AG08396 (cell line): ENCODE measurements at places on chromosomes 16 and 17.

DNA sequence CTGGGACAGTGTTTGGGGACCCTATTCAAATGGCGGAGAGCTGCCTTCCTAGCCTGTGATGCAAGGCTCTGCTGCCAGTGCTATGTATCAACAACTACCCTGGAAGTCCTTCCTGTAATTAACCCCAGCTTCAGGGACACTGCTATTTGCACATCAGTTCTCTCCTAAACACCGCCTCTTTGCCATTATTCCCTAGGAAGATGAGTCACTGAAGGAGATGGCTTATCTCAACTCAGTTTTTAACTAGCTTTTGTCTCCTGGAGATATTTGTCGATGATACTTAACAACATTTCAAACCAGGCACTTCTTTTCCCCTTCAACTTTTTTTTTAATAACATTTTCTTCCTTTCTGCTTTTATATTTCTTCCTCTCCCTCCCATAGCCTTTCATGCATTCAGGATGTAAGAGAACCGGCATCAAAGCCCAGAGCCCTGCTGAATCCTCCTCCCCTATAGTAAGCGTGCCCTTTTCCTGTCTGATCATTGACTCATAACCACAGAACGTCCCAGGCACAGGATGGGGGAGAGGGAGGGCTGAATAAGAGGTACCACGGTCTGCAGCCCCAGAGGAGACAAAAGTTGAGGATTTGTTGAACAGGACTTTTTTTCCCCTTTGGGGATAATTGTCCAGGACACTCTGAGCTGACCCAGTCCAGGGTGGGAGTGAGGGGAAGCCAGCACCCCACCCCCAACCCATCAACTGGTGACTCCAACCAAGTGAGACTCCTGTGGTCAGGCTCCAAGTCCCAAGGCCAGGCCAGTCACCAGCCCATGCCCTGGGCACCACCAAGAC lies 387.8 kb upstream of the SALL1 start:
- peak; percentile 77 for DNase-seq

DNA sequence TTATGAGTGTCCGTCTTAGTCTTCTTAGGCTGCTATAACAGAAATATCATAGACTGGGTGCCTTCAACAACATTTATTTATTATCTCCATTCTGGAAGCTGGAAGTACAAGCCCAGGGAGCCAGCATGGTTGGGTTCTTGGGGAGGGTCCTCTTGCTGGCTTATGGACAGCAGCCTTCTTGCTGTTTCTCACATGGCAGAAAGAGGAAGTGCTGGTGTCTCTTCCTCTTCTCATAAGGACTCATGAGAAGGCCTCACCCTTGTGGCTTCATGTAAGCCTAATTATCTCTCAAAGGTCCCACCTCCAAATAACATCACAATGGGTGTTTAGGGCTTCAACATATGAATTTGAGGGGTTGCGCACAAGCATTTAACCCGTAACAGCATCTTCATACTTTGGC lies 207.0 kb upstream of the COX10 start:
- no peak for DNase-seq

DNA sequence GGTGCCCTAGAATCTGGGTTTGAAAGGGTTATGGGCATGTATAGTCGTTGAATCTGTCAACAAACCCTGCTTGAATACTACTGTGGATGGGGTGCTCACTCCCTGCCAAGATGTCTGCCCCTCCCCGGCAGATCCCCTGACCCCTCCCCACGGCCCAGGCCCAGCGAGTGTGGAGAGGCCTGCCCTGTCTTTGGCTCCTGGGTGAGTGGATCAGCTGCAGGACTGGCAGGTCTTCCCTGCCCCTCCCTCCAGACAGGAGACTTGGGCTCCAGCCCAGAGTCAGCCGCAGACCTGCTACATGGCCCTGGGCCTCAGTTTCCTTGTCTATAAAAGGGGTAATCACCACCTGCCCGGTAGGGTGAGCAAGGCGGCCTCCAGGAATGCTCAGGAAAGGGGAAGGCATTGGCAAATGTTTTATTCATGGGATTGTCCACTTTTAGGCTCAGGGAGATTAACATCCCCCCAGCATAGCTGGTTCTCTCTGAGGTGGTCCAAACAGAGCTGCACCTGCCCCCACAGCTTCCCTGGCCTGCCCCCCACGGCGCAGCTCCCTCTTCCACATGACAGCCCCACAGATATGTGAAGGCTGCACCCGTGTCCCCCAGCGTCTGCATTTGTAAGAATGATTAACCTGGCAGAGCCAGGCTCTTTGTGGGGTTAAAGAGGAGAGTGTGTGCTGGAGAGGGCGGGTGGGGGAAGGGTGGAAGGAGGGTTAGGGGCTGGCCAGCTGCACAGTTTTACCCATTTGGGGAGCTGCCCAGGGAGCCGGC lies 18.5 kb upstream of the SPNS2 start:
- no peak for DNase-seq

GRCh38 chr17:66915204-66915611 lies 49.3 kb upstream of the CACNG4 start:
- DNase-seq = peak; percentile 37
